Activated CD8-positive, alpha-beta memory T cell treated with anti-CD3 and anti-CD28 coated beads for 1 hour (primary cell): ENCODE measurements at places on chromosomes 5 and 9.

- DNase-seq = no peak
Measured at GRCh38 chr5:112862085-112862484, 998 bp downstream of the SRP19 start.

- no peak for DNase-seq
Measured at GRCh38 chr5:96043446-96043845, 81.8 kb upstream of the ELL2 start.

GRCh38 chr5:74394528-74394915 lies 246.0 kb downstream of the ENC1 start:
- DNase-seq = no peak

DNA sequence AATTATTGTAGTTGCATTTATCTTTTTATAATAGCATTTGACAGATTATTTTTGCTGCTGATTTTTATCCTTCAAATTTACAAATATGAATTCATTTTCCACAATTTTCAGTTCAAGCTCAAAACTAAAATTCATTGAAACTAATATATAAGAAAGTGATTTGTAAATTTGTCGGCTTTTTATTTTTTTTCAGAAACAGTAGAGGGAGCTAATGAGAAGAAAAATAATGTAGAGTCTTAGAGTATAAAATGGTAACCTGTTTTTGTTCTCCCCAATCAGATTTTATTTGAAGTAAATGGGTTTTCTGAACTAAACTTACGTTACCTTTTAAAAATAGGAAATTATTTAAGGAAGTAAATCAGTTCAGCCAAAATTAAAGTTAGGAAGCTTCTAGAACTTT lies 19.2 kb downstream of the PRRC1 start:
- no peak for DNase-seq

DNA sequence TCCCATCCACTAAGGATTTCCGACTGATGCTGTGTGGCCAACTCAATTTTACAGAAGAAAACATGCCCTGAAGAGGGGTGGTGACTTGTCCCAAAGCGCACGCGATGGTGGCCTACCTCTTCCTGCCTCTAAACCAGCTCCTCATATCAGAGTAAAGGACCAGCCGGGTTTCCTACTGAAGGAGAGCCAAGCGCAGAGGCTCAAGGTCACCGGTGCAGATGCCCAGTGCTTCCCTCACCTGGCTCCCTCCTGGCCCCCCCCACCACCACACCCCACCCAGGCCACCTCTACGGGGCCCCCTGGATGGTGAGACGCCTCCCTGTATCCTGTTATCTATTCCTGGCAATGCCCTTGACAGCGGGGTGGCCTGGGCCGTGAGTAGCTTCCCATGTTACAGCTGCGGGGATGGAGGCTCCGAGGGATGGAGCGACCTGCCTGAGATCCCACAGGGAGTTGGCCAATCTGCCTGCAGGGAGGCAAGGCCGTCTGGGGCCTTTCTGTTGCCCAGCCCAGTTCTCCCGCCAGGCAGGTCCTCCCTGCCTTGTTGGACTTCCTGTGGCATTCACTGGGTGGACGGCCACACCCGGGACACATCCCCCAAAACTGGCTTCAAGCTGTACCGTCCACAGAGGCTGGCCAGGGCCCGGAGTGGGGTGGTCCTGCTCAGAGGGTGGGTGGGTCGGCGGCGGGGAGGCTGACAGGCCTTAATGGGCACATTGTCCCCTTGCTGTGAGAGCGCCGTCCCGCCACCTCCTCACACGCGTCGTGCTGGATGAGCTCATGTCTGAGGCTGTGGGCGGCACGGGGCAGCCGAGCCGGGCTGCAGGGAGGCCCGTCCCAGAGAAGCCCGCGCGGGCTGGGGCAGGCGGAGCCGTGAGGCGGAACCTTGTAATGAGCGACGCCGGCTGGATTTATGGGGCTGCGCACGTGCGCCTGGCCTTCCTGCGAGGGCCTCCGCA lies 72.5 kb downstream of the MACROH2A1 start:
- DNase-seq = no peak

- DNase-seq = no peak
Measured at GRCh38 chr5:136427426-136427825, 62.1 kb upstream of the TRPC7 start.

DNA sequence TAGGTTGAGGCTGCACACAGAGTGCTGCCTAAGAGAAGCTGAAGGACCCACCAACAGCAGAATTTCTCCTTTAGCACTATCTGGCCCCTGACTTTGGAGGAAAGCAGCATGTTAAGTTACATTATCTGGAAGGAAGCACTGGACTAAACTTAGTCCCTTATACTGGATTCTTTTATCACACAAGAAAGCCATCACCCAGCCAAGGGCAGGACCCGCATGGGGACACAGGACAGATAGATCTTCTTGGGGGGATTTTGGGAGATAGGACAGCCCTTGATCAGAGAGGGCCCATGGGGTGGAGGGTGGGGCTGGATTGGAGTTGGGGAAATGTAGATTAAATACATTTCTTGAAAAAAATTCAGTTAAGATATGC lies 14.4 kb downstream of the ANKRD33B start:
- DNase-seq = no peak

DNA sequence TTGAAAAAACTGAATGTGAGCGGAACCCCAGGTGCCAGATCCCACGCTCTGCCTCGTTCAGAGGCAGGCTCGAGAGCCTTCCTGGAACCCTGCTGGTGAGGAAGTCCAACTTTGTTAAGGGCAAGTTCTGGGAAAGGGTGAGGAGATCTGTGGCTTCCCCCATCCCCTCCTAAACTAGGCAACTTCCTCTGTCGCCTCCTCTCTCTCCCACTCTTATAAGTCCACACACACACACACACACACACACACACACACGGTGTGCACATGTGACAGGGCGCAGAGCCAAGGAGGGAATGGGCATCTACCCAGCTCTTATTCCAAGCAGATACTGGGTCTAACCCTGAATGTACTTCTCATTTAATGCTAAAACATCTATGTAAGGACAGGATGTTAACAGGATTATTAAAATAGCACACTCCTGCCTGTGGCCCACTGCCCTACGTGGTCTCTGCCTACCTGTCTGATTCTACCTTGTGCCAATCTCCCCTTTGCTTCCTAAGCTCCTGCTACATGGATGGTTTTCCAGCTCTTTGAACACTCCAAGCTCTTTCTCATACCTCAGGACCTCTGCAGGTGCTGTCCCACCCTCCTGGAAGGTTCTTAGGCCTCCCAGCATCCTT lies 72.4 kb upstream of the FBXW11 start:
- DNase-seq = no peak

DNA sequence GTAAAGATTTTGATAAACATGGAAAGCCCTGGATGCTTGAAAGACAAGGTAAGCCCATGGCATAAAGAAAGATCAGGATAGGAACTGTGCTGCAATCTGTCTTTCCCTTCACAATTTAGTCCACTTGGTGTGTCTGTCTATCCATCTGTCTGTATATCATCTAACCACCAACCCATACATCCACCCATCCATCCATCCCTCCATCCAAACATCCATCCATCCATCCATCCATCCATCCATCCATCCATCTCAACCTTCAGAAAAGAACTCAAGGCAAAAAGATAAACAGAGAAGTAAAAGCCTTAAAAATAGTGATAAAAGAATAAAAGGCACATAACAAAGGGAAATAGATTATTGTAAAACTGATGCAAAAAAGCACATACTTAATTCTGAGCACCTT lies 15.1 kb upstream of the TRIO start:
- no peak for DNase-seq

- no peak for DNase-seq
Measured at GRCh38 chr5:142506046-142506445, 179.8 kb downstream of the FGF1 start.

GRCh38 chr5:133918316-133918715 lies 50.1 kb downstream of the C5orf15 start:
- DNase-seq = no peak

DNA sequence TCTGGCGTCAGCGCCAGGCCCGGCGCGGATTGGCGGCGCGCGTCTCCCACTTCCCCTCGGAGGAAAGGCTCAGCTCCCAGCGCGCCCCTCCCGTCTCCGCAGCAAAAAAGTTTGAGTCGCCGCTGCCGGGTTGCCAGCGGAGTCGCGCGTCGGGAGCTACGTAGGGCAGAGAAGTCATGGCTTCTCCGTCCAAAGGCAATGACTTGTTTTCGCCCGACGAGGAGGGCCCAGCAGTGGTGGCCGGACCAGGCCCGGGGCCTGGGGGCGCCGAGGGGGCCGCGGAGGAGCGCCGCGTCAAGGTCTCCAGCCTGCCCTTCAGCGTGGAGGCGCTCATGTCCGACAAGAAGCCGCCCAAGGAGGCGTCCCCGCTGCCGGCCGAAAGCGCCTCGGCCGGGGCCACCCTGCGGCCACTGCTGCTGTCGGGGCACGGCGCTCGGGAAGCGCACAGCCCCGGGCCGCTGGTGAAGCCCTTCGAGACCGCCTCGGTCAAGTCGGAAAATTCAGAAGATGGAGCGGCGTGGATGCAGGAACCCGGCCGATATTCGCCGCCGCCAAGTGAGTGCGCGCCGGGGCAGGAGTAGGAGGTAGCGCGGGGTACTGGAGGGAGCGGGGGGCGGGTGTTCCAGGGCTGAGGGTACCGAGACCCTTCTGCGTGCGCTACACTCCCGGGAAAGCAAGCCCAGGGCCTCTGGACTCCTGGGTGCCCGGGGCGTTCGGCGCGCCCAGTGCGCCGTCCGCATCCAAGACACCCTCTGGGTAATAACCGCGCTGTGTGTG lies at the start of gene MSX2:
Gene MSX2 (plus strand): TSS at position 99 of the 777 bp plus-strand sequence. CDS start 78 bp downstream, at position 177.
- no peak for DNase-seq

DNA sequence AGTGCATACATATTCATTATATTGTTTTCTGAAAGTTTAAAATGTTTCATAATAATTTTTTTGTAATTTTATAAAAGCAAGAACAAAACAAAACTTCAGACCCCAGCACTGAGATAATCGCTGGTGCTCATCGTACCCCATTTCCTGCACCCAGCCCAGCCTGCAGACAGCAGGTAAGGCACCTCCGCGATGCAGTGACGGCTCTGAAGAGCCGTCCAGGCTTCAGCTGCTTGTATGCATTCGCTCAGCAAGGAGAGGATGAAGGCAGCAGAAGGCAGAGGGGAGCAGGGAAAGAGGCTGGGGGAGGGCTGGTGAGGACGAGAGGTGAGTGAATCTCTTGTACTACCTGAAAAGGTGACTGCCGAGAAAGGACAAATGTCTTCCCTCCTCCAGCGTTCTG lies 153.5 kb downstream of the TTLL11 start:
- DNase-seq = no peak

DNA sequence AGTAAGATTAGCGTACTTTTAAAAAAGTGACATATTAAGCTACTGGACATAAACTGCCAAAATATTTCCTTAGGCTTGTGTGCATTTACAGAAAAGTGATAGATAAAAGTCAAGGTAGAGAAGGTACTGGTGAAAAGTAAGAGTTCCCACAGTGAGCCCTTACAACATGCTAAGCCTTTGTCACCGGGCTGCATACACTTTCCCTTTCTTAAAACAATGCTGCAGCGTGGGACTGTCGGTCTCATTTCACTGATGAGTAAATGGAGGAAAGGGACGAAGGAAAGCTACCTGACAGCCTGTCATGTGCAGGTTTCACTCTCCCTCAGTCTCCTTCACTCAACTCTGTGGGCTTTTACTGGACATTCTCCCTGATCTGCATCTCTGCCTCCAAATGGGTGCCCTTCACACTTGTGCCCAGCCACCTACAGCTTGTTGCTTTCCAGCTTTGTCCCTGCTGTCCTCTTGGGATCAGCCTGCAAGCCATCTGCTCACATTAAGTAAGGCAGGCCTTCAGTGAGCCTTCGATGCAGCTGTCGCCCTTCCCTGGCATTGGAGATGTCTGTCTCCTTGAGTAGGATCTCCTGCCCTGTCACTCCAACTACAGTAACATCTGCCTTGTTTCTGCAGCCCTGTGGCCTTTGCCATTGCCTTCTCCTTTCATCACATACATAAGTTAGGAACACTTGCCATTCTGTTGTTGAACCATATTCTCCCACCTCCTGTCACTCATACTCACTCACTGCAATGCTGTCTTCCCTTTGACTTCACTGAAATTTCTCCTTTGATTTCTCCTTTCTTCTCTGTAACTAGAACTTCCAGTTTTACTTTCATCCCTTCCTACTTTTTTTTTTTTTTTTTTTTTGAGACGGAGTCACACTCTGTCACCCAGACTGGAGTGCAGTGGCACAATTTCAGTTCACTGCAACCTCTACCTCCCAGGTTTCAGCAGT lies 9.3 kb upstream of the ROPN1L start:
- DNase-seq = no peak

DNA sequence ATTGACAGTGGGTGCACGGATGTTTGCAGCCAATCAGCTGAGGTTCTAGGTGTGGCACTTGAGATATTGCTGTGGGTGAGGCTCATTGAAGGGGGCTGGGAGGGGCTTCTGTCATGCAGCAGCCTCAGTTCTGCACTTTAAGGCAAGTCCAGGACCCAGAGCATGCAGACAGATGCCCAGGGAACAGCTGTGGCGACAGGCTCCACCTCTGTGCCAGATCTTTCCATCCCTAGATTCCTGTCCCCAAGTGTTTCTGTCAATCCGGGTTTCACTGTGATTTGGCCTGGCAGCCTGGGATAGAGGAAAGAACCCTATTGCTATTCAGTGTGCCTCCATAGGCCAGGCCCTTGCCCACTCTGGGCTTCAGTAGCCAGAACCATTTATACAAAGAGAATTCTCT lies 20.8 kb upstream of the CERCAM start:
- no peak for DNase-seq

DNA sequence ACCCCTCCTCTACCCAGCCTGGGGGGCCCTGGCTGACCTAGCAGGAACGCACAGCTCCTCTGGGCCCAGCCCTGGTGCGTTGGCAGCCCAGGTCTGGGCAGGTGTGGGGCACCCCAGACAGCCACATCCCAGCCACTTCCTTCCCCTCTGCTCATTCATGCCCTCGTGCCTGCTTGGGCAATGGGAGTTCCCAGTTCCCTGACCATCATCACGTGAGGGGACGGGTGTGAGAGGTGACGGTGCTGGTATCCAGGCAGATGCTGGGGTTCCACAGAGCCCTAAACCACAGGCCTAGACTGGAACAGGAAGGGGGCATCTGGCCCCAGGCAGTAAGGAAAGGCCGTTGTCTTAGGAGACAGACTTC lies 8.4 kb downstream of the RALGDS start:
- DNase-seq = peak; percentile 24

DNA sequence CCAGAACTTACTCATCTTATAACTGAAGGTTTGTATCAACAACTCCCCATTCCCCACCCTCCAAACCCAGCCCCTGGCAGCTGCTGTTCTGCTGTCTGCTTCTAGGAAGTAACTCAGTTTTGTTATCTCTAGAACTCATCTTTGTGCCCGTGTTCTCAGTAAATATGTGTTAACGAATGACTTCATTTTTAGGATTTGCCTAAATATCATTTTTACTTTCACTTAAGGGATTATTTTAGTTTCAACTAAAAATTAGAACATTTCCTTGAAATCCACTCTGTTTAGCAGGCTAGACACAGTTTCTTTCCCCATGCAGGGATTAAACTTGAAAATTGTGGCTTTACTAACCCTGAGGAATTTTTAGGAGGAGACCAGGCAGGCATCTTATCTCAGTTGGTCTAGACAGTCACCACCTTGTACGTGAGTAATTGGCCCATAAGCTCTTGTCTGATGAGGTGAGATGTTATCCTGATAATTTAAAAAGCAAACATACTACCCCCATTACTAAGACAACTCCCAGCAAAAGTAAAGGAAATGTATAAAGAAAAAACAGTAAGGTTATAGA lies 68.2 kb upstream of the TNFAIP8 start:
- DNase-seq = no peak

- no peak for DNase-seq
Measured at GRCh38 chr5:115599502-115599901, 2.8 kb downstream of the TICAM2 start.

GRCh38 chr5:51131266-51131665 lies 252.0 kb upstream of the ISL1 start:
- no peak for DNase-seq

GRCh38 chr5:18999478-18999877 lies 988.5 kb downstream of the CDH18 start:
- no peak for DNase-seq

- no peak for DNase-seq
Measured at GRCh38 chr5:170232786-170233185, at the start of gene C5orf58. Gene C5orf58, plus strand, starts transcription at chr5:170232985. Its CDS starts 1,992 bp downstream, at chr5:170234977.
